ENCODE measurements at places on chromosomes 2 and 18.

DNA sequence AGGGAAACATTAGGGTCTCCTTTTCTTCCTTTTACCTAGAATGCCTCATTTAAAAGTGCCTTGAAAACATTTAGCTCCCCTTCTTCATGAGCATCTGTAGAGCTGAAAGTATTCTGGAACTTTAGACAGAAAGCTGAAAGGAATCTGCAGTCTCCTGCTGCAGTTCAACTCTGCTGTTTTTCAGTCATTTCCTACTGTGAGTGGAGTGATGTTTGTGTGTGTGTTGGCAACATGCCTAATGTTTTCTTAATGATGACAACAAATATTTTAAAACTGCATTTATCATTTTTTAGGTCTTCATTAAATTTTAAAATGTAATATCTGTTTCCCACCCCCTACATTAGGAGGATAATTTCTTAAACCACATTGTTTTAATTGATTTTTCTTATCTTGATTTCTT lies 66.6 kb downstream of the TWSG1 start:
- DNase-seq = no peak

DNA sequence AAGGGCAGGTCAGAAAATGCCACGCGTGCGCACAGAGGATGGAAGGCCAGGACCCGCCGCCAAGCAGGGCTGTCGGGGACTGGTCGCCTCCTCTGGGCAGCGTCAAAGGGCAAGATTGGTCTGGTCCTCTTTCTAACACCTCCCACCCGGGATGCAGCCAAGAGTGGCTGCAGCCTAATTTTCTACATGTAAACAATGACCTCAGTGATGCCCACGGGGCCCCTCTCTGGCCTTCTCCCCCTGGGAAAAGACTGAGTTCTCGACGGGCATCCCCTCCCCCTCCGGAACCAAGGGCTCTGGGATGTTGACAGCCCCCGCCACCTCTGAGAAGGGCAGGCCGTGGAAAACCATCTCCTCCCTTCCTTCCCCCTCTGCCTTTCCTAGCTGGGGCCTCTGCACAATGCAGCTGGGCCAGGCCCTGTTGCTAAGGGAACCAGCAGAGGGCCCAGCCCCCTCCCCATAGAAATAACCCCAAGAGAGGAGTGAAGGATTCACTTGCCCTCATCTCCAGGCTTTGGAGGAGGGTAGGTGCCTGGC lies 80.0 kb upstream of the ZNF532 start:
- DNase-seq = no peak

DNA sequence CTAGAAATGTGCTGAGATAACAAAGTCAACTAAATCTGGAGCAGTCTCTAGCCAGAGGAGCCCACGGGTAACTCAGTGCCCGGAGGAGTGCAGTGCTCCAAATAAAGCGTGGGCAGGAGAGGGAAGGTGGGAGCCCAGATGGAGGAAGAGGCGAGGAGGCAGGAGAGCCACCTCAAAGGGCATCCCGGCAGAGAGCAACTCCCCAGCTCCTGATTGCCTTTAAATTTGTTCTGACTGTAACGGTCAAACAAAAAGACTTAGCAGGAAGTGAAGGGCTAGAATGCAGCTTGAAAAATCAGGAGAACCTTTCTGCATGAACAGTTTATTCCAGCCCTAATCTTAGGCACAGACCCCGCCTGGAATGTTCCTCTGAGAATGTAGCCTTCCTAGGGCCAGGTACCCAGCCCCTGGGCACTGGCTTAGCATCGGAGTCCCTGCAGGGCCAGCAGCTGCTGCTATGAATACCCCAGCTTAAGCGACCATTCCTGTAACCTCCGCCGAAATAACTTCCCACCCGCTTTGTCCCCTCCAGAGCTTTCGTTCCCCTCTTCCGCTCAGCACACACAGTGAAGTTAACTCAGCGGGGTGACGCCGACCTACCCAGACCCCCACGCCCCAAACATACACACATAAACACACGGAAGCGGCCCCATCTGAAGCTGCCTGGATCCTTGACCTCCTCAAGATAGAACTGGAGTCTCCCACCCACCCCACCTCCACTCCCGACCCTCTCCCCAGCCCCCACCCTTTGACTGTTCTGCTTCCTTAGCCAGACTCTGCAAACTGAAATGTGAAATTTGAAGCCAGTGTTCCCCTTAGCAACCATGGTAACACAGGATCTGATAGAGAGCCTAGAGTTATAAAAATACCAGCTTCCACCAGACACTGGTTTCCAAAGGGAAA lies 123.2 kb downstream of the SMAD7 start:
- no peak for DNase-seq

- no peak for DNase-seq
Observed at GRCh38 chr2:33133454-33133952, 186.8 kb downstream of the LTBP1 start.

GRCh38 chr2:231460073-231460835 lies 4.0 kb downstream of the NCL start:
- DNase-seq = no peak

- DNase-seq = no peak
Observed at GRCh38 chr2:70904371-70905216, 31.1 kb upstream of the ATP6V1B1 start.

- no peak for DNase-seq
Observed at GRCh38 chr18:25392192-25392591, 40.2 kb upstream of the ZNF521 start.

DNA sequence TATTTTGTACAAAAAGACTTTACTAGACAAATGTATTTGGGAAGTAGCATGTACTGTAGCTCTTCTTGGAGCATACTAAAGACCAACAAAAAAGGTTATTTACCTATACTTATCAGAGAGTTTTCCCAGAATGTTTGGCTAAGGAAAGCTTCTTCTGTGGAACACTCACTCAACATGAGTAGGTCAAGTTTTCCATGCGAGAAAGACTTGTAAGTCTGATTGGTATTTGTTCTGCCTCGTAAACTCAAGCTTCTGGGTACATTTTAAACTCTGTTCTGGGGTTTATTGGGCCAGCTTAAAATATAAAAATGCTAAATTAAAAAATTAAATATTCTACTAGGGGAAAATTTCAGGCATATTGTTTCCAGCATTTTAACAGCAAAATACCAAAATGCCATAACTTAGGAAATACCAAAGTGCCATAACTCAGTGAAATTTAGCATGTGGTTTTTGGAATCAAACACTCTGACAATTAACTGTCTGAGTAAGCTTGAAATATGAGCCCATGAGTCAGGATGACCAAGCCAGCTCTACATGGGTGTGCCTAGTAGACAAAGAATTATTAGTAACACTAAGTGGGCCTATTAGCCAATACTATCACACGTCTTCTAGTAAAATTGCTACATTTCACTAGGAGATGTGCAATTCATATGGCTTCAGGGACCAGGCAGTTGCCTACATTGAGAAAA lies 47.3 kb upstream of the SERPINE2 start:
- no peak for DNase-seq

DNA sequence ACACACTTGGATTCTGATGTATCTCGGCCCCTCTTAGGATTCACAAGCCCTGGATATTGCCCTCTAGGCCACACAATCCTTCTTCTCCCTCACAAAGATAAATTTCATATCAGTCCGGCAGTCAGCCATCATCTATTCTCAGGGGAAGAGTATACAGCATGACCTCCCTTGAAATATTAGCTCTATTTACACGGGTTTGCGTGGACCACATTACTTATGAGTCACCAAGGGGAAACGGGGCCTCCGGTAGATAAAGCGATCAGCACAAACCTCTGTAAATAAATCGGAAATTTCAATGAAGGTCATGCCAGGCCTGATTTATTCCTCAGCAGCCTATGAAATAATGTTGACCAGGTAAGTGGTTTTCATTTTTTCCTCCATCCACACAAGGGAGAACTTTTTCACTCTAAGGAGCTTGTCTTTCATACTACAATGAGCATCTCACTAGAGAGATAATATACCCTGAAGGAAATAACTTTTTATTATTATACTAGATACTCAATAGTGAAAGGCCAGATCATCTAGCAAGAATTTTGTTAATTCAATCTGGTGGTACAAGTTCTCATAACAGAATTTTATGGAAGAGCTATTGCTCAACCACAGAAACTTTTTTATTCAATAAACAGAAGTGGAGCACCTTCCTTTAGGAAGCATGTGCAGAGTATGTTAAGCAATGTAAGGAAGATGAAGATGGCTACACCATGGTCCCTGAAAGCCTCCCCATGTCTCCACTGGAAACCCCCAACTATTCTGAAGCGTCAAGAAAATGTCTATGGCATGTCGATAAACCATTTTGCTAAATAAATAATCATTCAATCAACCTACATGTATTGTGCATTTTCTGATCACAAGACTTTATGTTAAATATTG lies 125.2 kb upstream of the PIK3C3 start:
- DNase-seq = no peak

DNA sequence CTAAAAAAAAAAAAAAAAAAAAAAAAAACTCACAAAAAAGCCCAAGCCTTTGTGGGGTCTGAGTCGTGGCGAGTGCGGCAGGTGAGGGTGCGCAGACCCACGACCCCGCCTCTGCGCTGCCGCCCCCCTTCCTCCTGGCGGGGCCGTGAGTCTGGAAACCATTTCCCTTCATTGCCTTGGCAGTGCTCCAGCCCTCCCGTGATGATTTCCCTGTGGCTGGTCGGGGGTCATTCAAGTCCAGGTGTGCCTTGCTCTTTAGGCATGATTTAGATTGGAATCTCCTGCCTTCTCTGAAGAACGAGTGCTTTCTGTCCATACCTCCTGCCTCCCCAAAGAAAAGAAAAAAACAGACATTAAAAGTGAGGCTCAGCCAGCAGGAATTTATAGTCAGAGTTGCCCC lies 161.8 kb downstream of the FAM210A start:
- no peak for DNase-seq

- DNase-seq = no peak
Observed at GRCh38 chr2:34799556-34799955, 1200.5 kb upstream of the FAM98A start.

DNA sequence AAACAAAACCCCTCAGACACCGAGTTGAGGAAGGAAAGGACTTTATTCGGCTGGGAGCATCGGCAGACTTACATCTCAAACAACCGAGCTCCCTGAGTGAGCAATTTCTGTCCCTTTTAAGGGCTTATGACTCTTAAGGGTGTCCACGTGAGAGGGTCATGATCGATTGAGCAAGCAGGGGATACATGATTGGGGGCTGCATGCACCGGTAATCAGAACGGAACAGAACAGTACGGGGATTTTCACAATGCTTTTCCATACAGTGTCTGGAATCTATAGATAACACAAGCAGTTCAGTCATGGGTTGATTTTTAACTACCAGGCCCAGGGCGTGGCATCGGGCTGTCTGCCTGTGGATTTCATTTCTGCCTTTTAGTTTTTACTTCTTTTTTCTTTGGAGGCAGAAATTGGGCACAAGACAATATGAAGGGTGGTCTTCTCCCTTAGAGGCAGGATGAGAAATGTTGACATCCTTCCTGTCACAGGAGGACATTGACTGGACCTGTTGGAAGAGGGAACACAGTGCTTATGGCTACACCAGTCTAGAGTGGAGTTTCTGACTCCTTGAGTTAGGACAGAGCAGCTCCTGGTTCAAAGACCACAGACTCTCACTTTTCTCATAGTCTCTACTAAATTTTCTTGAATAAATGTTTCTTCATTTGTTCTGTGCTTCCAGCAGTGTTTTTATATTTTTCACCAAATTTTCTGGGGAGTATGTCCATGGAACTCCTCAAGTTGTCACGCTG lies 35.8 kb downstream of the SPOPL start:
- no peak for DNase-seq

GRCh38 chr2:170930991-170931266 lies 1.9 kb downstream of the GORASP2 start:
- DNase-seq = no peak

GRCh38 chr2:226187616-226188015 lies 612.0 kb downstream of the IRS1 start:
- no peak for DNase-seq
